BJ (cell line): ENCODE measurements at places on chromosomes 2 and 18. TPM values are rescaled to one million over a fixed set of nuclear protein-coding genes. Genes with fewer than 3 reads are reported as not detected.

GRCh38 chr2:42828487-42829425 lies 36.4 kb upstream of the HAAO start:
- DNase-seq: no peak

DNA sequence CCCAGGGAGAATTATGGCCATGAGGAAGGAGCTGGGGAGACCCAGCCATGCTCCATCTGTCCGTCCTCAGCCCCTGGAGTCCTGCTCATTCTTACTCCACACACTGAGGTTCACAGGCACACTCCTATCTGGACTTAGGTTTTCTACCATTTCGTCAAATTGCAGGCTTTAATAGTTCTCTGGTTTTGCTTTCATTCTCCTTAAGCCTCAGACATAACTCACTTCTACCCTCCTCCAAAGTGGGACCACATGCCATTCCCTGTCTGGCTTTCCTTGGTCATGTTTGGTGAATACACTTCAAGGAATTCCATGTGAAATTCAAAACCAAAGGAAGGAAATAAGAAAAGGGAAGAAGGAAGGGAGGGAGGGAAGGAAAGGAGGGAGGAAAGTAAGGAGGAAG lies 115.7 kb downstream of the CMPK2 start:
- no peak for DNase-seq

GRCh38 chr2:175687465-175687864 lies 314.6 kb downstream of the LNPK start:
- DNase-seq: no peak

- no peak for DNase-seq
These were observed 35.2 kb downstream of the CENPO start for GRCh38 chr2:24828238-24828996.

- DNase-seq: no peak
These were observed 303.4 kb upstream of the NRXN1 start for GRCh38 chr2:51335087-51336058.

GRCh38 chr18:49359732-49360444 lies 100.6 kb downstream of the DYM start:
- DNase-seq: peak; percentile 71

DNA sequence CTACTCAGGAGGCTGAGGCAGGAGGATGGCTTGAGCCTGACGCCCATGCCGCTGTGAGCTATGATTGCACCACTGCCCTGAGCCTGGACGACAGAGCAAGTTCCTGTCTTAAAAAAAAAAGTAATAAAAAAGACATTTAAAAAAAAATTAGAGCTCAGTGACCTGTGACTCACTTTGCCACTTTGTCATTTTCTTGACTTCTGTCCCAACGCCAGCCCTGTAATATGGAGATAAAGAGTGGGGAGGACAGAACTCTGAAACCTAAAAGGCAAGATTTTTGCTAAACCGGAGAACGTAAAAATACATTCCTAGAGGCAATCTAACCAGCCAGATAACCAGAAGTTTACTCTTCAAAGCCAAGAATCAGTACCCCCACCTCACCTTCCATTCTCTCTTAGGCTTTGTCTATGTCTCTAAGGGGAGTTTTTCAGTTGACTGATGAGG lies 49.0 kb downstream of the PRKRA start:
- no peak for DNase-seq

GRCh38 chr2:69133898-69134297 lies 120.9 kb downstream of the ANTXR1 start:
- DNase-seq: no peak

DNA sequence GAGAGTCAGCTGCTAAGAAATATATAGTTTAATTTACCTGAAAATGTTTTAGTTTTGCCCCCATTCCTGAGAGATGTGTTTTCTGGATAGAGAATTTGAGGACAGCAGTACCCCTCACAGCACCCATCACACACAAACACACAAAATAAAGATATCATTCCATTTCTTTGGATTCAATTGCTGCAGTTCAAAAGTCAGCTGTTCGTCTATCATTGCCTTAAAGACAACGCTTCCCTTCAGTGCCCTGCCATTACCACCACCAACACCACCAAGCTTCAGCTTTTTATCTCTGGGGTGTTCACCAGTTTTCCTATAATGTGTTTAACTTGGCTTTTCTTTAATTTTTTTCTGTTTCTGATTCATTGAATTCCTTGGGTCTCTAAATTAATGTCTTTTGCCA lies 49.7 kb downstream of the RDH14 start:
- no peak for DNase-seq

GRCh38 chr2:40287773-40288172 lies 164.1 kb downstream of the SLC8A1 start:
- DNase-seq: no peak

GRCh38 chr2:143734507-143734906 lies 605.3 kb downstream of the ARHGAP15 start:
- no peak for DNase-seq

DNA sequence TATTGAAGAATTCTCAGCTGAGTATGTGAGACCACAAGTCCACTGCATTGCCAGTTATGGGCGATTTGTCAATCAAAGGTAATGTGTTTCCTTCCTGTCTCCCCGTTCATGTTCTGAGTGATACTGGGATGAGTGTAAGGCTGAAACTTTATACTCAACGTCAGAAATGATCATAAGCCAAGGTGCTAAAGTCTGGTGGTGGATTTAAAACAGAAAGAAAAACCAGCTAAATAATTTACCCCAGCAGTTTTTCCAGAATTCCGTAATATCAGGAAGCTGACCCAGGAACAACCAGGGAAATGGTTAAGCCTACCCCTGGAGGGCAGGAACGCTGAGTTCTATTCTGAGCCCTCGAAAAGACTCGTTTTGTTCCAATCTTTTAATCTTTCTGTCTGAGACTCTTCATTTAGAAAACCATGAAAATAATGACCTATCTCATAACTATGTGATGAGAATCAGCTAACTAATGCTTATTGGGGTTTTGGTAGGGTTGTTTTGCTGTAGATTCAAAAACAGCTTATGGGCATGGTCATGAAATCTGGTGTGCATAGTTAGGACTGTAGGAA lies 149.6 kb downstream of the LAMA3 start:
- DNase-seq: peak; percentile 72

- DNase-seq: no peak
These were observed 149.3 kb downstream of the EHBP1 start for GRCh38 chr2:62854600-62855514.

GRCh38 chr2:232342635-232343565 lies 35.7 kb upstream of the ALPP start:
- no peak for DNase-seq

- no peak for DNase-seq
These were observed 3.9 kb downstream of the NCK2 start for GRCh38 chr2:105748566-105748965.

DNA sequence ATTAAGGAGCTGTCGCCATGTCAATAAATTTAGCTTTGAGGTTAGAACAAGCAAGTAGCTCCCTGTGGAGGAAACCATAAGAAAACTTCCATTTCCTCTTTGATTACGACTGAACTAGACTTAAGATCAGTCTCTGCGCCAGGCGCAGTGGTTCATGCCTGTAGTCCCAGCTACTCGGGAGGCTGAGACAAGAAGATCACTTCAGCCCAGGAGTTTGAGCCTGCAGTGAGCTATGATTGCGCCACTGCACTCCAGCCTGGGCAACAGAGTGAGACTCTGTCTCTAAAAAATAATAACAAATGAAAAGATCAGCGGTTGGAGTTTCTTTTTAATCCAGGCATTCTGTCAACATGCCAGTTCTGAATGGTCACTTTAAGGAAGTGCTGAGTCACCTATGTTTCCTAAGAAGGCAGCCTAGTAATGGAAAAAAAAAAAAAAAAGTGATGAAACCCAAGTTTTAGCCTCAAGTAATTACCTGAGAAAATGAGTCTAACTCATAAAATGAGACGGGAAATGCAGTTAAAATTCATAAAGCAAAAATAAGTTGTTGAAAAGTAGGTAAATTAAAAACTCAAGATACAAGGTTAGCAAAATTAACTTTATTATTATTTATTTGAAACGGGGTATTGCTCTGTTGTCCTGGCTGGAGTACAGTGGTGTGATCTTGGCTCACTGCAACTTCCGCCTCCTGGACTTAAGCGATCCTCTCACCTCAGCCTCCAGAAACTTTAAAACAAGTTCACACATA lies 10.2 kb downstream of the C18orf32 start:
- no peak for DNase-seq

DNA sequence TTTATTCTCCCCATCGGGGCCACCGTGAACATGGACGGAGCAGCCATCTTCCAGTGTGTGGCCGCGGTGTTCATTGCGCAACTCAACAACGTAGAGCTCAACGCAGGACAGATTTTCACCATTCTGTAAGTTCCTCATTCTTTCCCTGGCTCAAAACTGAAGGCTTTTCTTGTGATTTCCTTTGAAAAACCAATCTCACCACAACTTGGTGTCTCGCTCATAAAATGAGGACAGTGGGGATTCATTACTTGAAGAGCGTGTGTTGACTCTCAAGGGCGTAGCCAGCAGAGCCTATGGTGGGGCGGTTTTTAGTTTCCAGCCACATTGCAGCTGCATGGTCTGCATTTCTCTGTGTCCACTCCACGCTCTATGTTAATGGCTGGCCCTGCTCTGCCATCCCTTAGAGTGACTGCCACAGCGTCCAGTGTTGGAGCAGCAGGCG lies 29.0 kb downstream of the SLC1A4 start:
- no peak for DNase-seq

- DNase-seq: no peak
These were observed 109.7 kb downstream of the METTL8 start for GRCh38 chr2:171323971-171324528.

DNA sequence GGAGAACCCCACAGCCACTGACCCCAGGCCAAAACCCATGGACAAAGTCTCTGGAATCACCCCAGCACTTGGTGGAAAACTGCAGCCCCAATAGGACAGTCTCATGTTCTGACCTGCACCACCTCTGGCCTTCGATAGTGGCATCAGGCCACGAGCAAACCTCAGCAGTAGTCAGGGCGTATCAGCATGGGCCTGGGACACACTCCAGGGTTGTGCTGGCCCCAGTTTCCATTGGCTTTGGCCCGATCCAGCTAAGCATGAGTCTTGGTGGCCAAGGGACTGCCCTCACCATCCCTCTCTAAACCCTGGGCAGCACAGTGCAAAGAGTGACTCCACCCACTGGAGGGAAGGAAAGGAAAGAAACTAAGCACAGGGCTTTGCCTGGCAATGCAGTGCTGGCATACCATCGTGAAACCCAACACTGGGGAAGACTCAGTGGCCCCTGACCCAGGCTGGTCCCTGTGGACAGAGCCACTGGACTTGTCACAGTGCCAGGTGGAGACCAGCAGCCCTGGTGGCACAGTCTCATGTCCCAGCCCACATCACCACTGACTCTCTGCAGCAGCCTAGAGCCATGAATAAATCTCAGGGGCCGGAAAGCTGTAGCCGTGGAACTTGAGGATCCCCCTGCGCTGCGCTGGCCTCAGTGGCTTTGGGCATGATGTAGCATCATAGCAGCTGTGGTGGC lies 46.3 kb downstream of the ZNF519 start:
- DNase-seq: no peak

GRCh38 chr2:234060236-234060635 lies 9.7 kb downstream of the SPP2 start:
- DNase-seq: no peak

DNA sequence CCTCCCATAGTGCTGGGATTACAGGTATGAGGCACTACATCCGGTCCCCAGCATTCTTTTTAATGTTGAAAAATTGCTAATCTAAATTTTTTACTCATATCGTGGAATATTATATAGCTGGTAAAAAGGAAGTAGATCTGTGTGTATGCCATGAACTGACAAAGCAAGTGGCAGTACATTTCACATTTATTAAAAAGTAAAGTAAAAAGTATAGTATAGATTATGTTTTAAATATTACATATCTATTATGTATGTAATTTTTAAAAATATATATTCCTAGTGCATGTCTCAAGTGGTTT lies 25.1 kb downstream of the PLEKHB2 start:
- no peak for DNase-seq

GRCh38 chr18:13237073-13237472 lies 18.5 kb downstream of the LDLRAD4 start:
- no peak for DNase-seq

DNA sequence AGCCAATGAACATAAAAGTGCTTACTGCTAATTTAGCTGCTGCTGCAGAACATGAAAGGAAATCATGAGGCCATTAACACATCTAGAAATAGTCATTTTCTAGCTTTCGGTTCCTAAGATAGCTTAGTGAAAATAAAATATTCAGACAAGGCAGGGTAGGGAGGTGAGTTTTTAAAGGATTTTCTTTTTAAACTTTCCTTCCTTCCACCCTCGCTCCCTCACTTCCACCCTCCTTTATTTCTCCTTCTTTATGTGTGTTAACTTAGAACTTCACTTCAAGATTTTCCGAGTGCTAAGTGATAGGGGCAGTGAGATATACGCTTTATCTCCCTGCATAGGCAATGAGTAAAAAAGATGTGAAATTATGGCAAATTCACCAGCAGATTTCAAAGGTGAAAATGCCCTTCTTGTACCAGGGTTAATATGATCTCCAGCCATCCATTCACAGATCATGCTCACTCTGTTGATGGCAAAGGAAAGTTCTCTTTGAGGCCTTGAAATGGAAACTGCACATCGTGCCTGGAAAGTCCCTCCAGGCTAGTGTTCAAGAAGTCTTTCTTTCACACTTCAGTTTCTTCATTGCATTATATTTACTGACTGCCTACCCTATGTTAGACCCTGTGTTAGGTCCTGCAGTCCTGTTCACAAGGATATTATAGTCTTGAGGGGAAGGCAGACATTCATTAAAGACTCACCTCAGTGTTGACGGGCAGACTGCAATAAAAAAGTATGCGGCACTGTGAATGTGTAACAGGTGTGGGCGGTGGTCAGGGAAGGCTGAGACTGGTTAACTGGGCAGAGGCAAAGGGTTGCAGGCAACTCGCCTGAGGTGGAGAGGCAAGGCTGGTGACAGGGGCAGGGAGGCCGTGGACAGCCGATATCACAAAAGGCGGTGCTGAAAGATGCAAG lies 200.8 kb downstream of the PLCL1 start:
- DNase-seq: no peak

- no peak for DNase-seq
These were observed at the start of gene FSHR for GRCh38 chr2:49154140-49154539. FSHR (minus strand) TSS chr2:49154515; CDS start chr2:49154417, 98 bp downstream.

DNA sequence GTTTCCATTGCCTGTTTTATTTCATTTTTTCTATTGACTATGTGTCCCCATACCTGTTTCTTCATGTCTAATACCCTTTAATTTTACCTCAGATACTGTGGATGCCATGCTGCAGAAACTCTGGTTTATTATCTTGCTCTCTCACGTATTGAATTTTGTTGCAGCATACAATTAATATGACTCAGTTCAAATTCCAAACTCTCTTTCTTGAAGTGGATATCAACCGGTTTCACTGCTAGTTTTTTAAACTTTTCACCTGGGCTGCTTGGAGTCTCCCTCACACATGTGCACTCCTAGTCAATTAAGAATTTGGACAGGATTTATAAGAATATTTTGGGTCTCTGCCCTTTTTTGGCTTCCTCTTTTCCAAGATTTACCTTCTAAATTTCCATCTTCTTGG lies 70.6 kb upstream of the CAPN13 start:
- no peak for DNase-seq

The ATG9A gene
- 105 and 132 TPM in 2 replicates for polyA plus RNA-seq

The FAM124B gene
- 0.04 TPM in 1 of 2 replicates, not detected in the other for polyA plus RNA-seq

The UGT1A10 gene
- not detected in 2 replicates for polyA plus RNA-seq

The VWA3B gene
- polyA plus RNA-seq: not detected in 2 replicates

The CABYR gene
- polyA plus RNA-seq: 11.7 and 12.9 TPM in 2 replicates

The COLEC12 gene
- 41.1 and 55.1 TPM in 2 replicates for polyA plus RNA-seq

The QPCT gene
- polyA plus RNA-seq: 15.9 and 18.1 TPM in 2 replicates

The NT5C1B gene
- polyA plus RNA-seq: not detected in 2 replicates

The GKN1 gene
- polyA plus RNA-seq: not detected in 2 replicates

The GALNT14 gene
- polyA plus RNA-seq: 1.9 and 3.5 TPM in 2 replicates
